Effector CD4-positive, alpha-beta T cell (primary cell): ENCODE measurements at places on chromosomes 5 and 9.

DNA sequence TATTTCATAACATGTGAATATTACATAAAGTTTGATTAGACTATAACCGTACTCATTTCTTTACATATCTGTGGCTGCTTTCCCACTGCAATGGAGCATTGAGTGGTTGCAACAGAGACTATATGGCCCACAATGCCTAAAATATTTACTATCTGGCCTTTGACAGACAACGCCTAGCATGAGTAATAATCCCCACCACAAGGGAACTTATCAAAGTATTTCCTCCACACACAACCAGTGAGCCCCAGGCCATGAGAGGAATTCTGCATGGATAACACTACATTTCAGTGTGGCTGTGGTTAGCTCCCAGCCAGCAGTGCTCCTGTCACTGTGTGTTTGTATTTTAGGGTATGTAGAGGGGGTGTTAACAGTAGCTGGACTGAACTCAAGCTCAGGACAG lies 54.8 kb downstream of the FAM81B start:
- DNase-seq, result no peak

DNA sequence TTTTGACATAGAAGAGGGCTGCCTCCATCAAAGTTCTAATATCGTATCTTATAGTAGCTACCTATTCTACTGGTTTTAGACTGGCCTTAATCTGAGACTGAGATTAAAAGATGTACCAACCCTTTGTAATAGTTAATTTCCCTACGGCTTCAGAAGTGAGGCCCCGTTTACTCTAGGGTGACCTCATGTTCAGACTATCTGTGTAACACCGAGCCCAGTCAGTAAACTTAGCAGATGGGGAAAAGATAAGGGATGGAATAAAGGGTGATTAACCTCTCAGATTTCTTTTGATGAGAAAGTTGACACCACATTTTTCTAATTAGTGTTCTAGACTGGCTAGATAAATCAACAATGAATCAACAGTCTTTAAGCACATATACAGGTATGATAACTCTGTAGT lies 283.1 kb downstream of the KCTD16 start:
- no peak for DNase-seq

GRCh38 chr9:133843751-133844397 lies 105.7 kb upstream of the SARDH start:
- DNase-seq, result no peak

- no peak for DNase-seq
These were observed 582.2 kb downstream of the CETN3 start for GRCh38 chr5:89827359-89827758.

DNA sequence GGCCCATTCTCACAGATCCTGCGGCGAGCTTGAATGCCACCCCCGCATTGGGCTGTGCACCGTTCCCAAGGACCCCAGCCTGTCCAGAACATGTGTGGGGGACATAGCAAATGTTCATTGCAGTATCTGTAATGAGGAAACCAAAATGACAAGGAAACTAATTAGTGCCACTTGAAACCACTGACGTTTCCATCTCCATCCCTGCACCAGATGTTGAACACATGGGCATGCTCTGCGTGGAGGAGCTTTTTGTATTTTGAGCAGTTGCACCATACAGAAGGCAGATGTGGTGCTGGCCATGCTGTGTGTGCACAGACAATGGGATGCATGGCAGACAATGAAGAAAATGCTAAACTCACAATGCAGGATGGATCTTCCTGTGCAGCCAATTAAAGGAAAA lies 437.7 kb downstream of the SEMA5A start:
- no peak for DNase-seq

DNA sequence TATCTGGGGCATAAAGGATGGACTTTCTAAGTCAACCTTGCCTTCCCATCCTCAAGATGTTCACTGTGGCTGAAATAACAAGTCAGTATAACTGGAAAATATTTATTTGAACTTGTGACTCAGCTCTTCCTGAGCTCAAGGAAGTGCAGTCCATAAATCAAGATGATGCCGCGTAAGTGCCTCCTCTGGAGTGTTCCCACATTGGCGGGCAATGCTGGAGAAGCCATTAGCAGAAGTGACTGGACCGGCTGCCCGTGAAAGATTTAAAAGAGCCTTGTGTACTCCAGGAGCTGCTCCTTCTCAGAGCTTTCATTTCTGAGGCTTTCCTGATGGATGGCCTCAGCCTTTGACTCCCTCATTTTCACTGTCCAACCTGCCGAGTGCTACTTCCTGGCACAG lies 17.4 kb downstream of the TMOD1 start:
- DNase-seq, result no peak

GRCh38 chr9:87525546-87526303 lies 28.1 kb downstream of the DAPK1 start:
- no peak for DNase-seq

DNA sequence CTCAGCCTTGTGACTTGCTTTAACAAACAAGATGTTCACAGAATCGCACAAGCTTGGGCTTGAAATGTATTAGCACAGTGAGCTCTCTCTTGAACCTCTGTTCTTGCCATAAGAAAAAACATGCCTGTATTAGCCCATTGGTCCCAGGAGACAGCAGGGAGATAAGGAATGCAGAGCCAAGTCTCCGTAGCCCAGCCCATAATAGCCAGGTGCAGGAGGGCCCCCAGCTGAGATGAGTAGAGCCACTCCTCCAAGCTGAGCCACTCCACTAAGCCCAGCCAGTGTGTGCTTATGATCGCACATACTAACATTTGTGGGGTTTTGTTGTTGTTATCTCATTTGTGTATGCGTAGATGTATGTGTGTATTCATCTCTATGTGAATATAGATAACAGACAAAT lies 21.6 kb upstream of the SVEP1 start:
- DNase-seq, result no peak

- DNase-seq, result no peak
These were observed 122.3 kb downstream of the SEMA5A start for GRCh38 chr5:9423571-9423970.

- DNase-seq, result no peak
These were observed 57.7 kb upstream of the MEF2C start for GRCh38 chr5:88940713-88941112.

GRCh38 chr5:73915345-73915744 lies 289.3 kb downstream of the ARHGEF28 start:
- no peak for DNase-seq

DNA sequence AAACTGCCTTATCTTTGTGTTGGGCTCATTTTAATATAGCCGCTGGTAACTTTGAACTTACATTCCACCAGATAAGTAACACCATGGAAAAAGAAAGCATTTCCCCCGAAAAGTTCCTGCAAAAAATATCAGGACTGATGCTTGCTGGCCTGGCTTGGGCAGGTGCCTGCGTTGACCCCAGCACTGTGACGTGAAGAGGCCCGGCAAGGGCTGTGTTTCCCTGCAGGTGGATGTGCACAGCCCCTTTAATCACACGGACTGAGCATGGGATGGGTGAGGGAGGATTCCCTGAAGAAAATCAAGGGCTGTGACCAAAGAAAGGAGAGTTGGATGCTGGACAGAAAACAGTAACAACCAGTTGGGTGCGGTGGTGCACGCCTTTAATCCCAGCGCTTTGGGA lies 138.2 kb downstream of the NSG2 start:
- no peak for DNase-seq

DNA sequence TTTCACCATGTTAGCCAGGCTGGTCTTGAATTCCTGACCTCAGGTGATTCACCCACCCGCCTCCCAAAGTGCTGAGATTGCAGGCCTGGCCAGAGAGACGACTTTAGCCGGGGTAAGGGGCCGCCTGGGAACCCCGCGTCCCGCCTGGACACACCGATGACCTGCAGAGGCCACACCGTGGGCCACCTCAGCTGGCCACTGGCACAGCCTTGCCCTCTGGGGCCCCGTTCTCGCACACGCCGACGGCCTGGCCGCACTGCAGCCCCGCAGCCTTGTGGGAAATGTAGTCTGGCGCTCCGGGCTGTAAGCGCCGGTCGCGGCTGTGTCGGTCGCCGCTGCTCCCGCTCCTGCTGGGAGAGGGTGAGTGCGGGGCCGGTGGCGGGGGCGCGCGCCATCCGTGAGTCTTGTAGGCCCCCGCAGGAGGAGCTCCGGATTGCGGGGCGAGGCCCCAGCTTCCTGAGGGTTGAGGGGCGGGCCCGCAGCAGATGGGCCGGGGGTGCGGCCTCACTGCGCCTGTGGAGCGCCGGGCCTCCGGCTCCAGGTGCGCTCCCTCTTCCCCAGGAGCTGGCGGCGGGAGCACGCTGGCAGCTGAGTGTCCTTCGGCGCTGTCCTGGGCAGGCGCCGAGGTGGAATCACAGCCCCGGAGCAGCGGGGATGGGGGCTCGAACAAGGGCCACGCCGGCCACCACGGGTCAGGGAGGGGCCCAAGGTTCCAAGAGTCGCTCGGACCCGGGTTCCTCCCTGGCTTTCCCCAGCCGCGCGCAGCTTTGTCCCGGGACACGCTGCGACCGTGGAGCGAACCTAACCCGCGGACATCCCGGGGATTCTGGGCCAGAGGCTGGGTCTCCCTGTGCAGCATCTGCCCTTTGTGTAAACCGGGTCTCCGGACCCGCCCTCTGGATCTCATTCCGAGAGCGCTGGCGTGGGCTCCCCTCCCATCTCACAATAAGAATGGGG lies at the start of gene ZFP2:
TSS of gene ZFP2 (plus strand) at position 299 of the 957 bp plus-strand sequence. CDS start 35,401 bp downstream, outside the sequence.
- DNase-seq, result peak; percentile 6

GRCh38 chr5:137141779-137142178 lies 357.3 kb downstream of the SPOCK1 start:
- DNase-seq, result no peak

- DNase-seq, result no peak
These were observed 42.2 kb downstream of the OSMR start for GRCh38 chr5:38888041-38888440.

- no peak for DNase-seq
These were observed 4.7 kb upstream of the SH3RF2 start for GRCh38 chr5:145931718-145932117.

GRCh38 chr5:157924931-157925729 lies 66.2 kb upstream of the CLINT1 start:
- DNase-seq, result no peak

DNA sequence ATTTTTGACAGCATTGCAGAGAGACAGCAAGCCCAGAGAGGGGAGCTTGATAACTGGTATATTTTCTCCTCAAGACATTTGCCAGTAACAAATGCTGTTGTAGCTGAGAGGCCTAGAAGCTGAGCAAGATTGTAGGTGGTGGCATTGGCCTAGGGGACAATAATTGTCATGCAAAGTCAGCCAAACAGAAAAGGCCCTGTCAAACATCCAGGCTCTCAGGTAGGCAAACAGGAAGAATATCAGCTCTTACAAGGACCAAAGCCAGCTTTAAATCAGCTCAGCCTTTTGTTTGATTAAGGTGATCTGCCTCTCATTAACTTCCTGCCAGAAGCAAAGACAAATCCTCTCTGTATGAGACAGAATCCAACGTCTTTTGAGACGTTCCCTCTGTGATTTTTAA lies 29.7 kb upstream of the BARX1 start:
- DNase-seq, result no peak

DNA sequence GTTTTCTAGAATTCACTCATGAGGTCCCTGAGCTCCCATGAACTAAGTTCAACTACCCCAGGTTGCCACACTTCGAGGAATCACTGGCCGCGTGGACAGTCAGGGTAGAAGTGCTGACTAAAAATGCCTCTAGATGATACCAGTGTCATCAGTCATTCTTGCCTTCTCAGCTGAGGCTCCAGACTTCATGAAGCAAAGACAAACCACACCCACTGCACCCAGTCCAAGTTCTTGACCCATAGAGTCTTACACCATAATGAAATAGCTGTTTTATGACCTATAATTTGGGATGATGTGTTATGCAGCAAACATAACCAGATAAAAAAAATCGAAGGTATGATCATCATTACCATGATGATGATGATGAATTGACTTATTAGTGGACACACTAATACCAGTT lies 632.9 kb upstream of the TLE4 start:
- DNase-seq, result no peak

DNA sequence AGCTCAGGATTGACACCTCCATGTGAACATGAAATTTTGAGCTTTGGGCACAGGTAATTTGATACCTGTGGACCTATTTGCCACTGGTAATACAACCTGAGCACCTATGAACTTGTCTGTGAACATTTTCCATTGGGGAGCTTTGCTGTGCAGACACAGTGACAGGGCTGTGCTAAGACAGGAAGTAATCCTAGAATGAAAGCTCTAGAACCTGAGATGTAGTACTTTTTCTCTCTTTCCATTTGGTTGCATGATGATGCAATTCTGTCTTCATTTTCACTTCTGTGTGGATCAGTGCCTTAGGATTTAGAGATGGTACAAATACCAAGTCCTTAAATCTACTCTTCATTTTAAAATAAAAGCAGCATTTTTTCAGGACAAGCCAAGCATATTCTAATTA lies 216.9 kb downstream of the NR3C1 start:
- DNase-seq, result no peak

DNA sequence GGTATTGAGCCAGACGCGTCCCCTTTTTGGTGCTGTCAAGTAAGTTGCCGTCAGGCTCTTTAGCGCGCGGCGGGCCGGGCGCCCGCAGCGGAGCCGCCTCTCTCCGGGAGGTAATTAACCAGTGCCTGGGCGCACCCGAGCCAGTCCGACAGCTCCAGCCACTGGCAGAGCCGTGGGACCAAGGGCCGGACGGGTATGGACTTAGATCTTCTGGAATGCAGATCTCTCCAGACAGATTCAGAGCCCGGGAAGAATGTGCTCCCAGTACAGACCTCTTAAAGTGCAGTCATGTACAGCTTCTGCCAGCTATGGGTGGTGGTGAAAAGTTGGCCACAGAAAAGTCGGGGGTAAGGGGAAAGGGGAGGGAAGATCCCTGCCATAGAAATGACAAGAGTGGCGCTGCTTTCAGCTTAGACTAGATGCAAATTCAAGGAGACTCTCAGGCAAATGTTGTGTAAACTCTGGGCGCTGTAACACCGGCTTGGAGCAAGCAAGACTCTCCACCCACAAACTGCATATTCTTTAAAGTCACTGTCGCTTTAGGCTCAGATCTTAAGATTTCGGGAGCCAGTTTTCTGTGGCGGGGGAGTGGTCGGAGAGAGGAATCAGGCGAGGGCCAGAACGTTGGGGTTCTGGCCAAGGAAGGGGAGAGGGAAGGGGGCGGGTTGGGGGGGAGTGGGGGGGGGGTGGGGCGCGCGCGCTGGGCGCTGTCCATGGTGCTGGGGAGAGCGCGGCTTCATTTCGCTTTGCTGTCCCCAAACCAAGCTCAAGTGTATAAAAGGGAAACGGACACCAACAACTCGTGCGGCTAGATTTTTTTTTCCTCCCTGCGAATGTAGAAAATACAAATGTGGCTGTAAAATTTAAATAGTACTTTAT lies 29.2 kb downstream of the NR2F1 start:
- DNase-seq, result no peak

DNA sequence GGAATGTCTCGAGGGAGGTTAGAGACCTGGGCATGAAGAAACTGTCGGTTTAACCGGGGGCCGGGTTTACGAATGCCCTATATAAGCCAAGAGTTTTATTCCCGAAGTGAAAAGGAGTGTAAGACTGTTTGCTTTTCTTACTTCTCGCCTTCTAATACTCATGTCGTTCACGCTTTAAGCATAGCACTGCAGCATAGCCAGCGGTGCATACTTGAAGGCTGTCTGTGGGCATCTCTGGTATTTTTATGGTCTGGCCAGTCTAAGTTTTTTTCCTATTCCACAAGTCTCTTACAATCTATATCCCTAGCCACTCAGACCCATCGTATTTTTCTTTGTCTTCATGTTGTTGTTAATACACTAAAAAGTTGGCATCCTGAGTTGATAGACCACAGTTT lies 1.2 kb downstream of the UHRF2 start:
- DNase-seq, result no peak
